Progenitor cell of endocrine pancreas (in vitro differentiated cells): ENCODE measurements at places on chromosomes 5 and 9.

GRCh38 chr9:426264-426663 is 211.6 kb downstream of the DOCK8 start:
- DNase-seq: no peak

DNA sequence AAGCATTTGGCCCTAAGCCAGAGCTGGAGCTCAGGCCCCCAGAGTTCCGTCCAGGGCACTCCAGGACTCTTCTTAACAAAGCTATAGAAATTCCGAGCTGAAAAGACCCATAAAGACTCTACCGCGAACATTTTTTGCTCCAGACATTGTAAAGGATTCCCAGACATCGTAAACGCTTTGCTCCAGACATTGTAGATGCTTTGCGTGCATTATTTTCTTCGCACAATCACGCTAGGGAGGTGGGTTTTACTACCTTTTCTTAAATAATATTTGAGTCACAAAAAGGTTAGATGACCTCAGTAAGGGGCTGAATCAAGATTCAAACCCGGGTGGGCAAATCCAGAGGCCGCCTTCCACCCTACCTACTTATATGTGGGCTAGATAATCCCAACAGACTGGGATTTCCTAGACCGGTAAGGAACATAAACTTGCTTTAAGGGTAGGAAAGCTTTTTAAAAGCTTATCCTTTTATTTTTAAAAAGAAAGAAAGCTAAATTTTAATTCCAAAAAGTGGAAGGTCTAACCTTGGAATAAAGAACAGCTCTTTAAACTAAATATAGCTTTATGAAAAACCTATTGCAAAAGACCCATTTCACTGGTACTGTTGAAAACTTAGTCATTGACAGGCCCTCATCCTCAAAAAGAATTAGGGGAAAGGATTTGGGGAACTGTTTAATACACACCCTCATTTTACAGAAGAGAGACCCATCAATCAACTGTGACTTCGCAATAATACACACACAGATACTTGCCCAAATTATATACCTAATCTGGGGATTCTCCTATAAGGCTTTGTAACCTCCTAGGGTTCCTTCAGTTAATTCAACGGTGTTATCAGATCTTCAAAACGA is 822 bp upstream of the TNIP1 start:
- no peak for DNase-seq

DNA sequence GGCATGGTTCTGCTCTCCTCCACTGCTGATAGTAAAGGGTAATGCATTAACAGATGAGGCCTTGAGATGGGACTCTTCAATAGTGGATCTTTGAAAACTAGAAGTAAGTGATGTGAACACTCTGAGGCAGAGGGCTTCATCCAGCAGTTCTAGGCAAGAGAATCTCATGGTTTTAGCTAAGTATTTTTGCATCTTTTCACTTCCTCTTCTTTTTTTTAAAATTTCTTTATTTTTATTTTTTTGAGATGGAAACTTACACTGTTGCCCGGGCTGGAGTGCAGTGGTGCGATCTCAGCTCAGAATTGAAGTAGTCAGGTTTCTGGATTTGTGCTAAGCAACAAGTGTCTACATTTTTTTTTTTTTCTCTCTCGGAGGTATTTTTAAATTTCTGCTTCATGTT is 101.9 kb downstream of the MTRR start:
- no peak for DNase-seq

GRCh38 chr9:1096155-1096964 is 46.2 kb downstream of the DMRT2 start:
- no peak for DNase-seq

GRCh38 chr9:113818391-113818790 is 57.7 kb upstream of the ZNF618 start:
- no peak for DNase-seq

GRCh38 chr5:98927242-98927988 is 1.4 kb downstream of the CHD1 start:
- no peak for DNase-seq

DNA sequence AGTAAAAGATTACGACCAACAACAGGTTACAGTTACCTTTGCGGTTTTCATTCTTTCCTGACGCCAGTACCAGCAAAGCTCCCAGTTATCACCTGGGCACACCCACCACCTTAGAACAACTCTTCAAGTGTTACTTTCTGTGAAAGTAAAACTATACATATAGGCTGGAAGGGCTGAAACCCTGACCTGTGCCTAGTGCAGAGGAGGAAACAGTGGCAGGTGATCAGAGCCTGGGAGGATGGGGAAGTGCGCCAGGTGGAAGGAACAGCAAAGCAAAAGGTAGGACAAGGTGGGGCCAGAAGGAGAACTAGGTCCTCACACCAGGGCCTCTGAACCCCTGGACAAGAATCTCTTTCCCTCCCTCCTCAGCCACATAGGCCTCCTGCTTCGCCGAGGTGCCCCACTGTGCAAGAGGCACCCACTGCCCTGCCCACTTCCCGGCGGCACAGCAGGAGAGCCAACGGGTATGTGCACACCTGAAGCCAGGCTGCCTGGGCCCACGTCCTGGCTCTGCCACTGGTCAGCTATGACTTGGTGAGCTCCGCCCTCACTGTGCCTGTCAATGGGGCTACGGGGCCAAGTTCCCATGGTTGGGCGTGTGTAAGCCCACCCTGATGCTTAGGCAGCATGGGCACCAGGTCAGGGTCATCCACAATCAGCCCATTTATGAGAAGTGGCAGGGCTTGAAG is 26.9 kb downstream of the BICD2 start:
- no peak for DNase-seq

GRCh38 chr5:74581988-74582365 is 58.6 kb downstream of the ENC1 start:
- no peak for DNase-seq

DNA sequence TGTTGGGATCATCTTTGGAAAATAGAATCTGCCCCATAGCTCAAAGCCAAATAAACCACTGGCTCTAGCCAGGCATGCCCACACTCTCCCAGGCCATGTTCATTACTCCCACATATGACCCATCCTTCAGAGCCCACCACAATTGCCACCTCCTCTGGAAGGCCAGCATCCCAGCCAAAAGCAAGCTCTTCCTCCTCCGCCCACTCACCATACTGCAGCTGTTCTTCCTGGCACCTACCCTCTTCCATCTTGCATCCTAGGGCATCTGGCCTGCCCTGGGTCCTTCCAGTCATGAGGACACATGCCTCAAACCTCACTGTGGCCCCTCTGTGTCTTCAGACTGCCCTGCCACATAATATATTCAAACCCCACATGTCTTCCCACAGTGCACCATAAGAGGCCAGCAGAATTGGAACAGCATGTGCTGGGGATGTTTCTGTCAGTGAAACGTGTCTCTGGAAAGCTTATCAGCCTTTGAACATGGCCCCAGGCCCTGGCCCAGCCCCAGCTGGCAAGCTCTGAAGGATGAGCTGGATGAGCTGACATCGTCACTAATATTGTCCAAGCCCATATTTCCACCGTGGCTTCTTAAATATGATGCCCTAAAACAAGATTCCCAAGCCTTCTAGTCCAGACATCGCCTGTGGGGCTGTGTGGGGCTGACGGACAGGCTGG is 230.8 kb downstream of the AGTPBP1 start:
- no peak for DNase-seq

GRCh38 chr5:14576206-14576605 is 5.4 kb upstream of the OTULINL start:
- no peak for DNase-seq

GRCh38 chr5:179224741-179225140 is 120.5 kb downstream of the ADAMTS2 start:
- DNase-seq: no peak

DNA sequence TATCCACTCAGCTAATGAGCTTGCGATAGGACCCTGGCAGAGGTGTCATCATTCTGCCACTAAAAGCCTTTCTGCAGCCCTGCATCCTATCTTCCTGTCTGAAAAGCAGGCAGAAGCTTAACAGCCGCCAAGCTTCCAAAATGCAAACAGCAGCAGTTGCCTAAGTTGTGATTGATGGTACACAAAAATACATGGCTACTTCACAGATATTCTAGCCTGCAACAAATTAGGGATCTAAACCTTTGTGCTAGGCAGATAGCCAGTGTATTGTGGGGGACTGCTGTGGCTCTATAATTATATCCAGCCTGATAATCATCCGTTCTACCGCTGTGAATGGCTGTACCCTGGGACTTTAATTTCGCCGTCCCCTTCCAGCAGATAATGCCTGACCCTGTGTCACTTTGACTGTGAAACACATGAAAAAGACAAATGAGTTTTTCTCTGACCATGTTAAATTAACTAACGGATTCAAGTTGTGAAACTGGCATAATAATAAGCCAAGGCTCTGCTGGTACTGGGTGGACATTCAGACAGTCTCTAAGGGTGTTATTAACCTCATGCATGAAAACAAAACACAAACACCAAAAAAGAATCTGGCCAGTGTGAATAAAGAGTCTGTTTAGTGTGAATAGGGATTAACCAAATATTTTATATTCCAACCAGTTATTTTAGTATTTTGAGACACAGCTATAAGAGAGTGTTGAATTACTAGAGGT is 45.9 kb downstream of the SEMA6A start:
- no peak for DNase-seq

- DNase-seq: no peak
These were observed 849 bp upstream of the MGAT1 start for GRCh38 chr5:180803181-180804128.
